ENCODE measurements at places on chromosomes 2 and 18.

- DNase-seq: no peak
These were observed 82.2 kb downstream of the LDLRAD4 start for GRCh38 chr18:13300796-13301195.

GRCh38 chr2:52936029-52936428 lies 831.6 kb upstream of the CHAC2 start:
- no peak for DNase-seq

- DNase-seq: no peak
These were observed 246.6 kb downstream of the FHOD3 start for GRCh38 chr18:36543991-36544725.

DNA sequence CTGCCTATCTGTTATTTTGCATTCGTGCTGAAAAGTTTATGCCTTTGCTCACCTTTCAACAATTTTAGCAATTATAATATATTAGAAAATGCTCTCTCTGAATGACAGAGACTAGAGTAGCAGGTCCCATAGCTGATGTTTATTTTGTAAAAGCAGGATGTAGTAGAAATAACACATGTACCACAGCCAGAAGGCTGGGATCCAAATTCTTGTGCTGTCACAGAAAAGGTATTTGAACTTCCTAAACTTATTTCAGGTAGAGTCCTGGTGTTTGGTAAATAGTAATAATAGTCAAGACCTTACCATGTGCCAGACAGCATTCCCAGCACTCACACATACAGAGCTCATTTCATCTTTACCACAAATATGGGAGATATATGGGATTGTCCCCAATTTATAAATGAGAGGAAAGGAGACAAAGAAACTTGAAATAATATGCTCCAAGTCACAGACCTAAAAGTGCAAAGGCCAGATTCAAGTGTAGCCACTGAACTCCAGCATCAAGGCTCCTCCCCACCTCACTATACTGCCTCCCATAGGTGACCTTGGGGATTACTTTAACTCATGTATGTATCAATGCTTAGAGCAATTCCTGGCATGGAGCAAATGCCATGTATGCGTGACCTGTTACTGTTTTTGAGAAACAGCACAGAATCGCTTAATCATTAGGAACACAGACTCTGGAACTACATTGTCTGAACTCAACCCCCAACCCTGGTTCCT lies 284.7 kb upstream of the RAB12 start:
- no peak for DNase-seq

DNA sequence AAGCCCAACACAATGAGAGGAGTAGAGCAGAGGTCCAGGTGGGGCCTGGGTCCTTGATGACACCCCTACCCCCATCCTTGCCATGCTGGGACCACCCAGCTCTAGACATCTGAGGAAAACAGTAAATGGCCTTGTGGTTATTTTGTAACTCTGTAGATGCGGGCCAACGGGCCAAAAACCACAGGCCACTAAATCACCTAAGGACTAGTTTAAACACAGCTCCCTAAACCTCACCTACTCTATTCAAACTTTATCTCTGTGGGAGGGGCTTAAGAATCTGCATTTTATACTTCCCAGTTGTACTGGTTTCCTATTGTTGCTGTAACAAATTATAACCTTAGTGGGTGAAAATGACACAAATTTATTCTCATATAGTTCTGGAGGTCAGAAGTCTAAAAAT lies 19.0 kb upstream of the SERTAD2 start:
- DNase-seq: no peak

DNA sequence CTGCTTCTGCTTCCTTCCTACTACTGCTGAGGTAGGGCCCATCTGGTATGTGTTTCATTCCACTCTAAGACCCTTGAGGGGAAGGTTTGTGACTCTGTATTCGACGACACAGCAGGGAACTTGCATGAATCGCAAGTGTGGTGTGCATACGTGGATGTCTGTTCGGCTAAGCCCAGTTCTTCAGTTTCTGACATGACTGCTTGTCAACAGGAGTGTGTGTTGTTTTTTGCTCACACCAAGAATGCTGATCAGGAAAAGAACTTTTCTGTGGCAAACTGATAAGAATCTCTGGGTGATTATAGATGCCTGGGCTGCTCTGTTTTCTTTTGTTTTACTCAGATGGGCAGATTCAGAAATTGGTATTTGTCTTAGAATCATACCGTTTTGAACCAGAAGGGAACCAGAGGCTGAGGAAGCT lies 22.0 kb downstream of the TNFRSF11A start:
- no peak for DNase-seq

All from CD4-positive, CD25-positive, alpha-beta regulatory T cell (primary cell).